Urinary bladder (tissue), 4 donors: ENCODE measurements at places on chromosomes 4 and X. TPM values are rescaled to one million over a fixed set of nuclear protein-coding genes. Genes with fewer than 3 reads are reported as not detected.

CLDN34 gene
- not detected for polyA plus RNA-seq

CT45A10 gene
- polyA plus RNA-seq, result not detected

PASD1 gene
- not detected for polyA plus RNA-seq

DNA sequence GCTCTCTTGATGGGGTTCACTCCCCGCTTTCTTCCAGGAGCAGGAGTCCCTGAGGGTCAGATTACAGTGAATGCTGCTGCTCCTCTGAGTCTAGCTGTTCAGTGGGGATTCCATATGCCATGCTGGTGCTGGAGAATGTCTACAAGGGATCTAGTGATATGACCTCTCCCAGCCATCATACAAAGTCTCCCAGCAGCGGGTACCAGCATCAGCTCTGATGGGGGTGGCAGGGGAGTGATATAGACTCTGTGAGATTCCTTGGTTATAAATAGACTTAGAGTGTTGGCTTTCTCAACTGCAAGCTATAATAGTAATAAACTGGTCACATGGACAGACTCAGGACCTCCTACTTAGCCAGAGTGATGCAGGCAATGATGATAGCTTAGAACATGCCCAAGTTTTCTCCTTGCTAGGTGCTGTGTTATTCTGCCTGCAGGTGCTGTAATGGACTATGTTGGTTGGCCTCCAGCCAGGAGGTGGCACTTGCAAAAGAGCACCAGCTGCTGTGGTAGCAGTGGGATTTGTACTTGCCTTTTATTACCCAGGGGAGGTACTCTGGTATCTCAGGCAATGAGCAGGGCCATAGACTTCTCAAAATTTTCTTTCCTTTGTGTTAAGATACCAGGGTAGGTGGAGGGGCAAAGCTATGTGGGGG lies 202.9 kb downstream of the CHIC1 start:
- DNase-seq, result no peak

DNA sequence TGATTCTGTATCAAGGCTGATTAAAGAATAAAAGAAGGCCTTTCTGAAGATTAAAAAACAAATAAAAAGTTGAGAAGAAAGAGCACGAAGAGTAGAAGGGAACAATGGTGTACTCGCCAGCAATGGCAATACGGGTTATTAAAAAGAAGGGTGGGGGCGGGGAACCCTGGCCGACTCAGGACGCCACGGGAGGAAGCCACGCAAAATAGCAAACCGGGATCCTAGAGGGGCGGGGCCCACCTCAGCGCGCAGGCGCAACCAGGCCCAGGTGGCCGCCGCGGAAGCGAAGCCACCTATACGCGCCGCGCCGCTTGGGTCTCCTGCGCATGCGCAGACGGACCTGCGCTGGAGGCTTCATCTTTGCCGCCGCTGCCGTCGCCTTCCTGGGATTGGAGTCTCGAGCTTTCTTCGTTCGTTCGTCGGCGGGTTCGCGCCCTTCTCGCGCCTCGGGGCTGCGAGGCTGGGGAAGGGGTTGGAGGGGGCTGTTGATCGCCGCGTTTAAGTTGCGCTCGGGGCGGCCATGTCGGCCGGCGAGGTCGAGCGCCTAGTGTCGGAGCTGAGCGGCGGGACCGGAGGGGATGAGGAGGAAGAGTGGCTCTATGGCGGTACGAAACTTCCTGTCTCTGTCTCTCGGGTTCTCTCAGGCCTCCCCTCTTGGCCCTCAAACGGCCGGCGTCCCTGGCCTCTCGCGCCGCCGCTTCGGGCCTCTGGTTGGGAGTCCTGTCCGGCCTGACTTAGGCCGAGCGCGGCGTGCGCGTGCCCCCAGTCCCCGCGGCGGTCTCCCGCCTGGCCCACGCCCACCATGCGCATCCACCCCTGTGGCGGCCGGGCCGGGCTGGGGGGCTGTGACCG lies at the start of gene FIP1L1:
Gene FIP1L1 (plus strand): TSS at position 323 of the 852 bp plus-strand sequence. CDS start 198 bp downstream, at position 521.
- DNase-seq, result peak; percentile 79

- DNase-seq, result no peak
These were observed 73.0 kb upstream of the HPGD start for GRCh38 chr4:174595141-174595929.

- DNase-seq, result no peak
These were observed 55.6 kb downstream of the CYLC1 start for GRCh38 chrX:83916525-83916924.

- no peak for DNase-seq
These were observed 124.2 kb upstream of the KCNIP4 start for GRCh38 chr4:22072726-22073125.

GRCh38 chr4:37653601-37654000 lies 32.6 kb downstream of the RELL1 start:
- DNase-seq, result no peak
